ENCODE measurements at places on chromosomes 5 and 9.
A peak's percentile ranks its signal among the peaks of the same experiment; 100 is the strongest.

DNA sequence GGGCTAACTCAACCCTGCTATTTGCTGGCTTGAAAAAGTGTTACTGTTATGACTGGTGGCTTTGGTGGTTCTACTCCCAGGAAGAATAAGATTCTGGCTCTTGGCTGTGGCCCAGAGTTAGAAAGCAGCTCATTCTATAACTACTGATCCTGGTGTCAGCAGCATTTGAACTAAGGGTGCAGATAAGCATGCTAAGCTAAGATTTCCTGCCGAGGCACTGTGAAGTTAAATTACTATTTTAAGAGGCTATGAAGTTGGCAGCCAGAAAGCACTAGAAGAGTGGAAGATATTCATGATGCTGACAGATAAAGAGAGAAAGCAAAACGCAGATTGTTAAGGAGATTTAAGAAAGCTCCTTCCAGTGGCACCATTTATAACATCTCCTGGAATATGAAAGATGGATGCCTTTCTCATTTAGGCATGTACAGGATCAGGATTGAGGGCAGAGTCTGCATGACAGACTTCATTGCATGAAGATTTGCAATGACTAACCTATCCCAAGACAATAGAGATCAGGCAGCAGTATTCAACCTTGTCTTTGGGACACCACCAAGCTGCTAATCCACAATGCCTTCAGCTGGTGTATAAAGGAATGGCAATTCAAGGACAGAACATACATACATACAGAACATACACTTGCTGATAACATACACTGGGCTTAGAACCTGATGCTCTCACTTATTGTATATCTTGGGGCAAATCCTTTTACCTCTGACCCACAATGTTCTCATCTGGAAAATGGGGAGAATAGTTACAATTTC is 11.7 kb downstream of the BRINP1 start:
- DNase-seq: no peak

DNA sequence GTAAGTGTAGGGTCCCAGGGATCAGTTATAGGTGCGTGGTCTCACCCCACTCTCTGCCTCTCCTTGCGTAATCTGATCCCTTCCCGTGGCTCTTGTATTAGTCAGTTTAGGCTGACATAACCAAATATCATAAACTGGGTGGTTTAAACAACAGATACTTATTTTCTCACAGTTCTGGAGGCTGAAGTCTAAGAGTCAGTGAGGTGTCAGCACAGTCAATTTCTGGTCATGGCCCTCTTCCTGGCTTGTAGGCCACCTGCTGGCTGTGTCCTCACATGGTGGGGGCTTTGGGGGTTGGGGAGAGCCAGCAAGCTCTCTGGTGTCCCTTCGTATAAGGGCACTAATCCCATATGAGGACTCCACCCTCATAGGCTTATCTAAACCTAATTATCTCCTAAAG is 32.3 kb downstream of the CARTPT start:
- no peak for DNase-seq

GRCh38 chr5:173693670-173694069 is 77.2 kb upstream of the BOD1 start:
- DNase-seq: no peak

DNA sequence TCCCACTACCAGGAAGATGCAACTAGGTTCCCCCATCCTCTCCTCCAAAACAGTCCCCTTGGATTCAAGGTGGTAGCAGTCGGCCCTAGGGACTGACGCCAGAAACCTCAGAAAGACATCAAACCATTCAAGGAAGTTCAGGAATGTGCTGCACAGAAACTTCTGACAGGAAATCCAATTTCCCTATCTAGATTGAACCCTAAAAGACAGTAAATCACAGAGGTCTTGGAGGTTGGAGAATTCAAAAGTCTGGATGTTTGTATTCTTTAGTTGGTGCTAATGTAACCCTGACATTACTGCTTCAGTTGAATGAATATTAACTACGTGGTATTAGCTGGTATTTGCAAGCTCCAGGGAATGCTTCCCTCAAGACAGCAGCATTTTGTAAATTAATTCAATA is 125.3 kb downstream of the SYK start:
- DNase-seq: peak; percentile 18

DNA sequence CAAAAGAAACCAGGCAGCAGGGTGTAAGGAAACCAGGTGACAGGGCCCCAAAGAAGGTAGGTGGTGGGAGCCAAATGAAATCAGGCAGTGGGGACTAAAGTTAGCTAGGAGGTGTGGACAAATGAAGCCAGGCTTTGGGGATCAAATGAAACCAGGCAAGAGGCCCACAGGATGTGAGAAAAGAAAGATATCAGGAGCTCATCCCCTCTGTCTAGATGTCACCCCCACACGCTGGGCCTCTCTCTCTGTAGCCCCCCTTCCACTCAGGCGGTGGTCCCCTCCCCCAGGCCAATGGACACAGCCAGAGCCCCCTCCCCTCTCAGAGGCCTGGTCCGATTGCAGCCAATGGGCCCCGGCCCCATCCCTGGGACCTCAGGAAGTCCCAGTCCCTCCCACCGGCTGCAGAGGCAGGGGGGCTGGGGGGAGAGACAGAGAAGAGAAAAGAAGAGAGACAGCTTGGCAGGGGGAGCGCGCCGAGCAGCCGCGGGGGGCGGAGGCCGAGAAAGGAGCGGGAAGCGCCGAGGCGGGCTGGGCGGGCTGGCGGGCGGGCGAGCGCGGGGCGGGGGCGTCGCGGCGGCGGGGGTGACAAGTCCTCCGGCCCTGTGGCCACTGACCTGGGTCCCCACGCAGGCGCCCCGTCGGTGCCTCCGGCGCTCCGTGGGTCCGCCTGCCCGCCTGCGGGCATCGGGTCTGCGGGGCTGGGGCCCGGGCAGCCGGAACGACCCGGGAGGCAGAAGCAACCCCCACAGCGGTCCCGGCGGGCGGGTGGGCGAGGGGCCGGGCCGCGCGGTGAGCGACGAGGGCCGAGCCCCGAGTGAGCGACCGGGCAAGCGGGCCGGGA is 11.9 kb downstream of the CNTFR start:
- DNase-seq: no peak

DNA sequence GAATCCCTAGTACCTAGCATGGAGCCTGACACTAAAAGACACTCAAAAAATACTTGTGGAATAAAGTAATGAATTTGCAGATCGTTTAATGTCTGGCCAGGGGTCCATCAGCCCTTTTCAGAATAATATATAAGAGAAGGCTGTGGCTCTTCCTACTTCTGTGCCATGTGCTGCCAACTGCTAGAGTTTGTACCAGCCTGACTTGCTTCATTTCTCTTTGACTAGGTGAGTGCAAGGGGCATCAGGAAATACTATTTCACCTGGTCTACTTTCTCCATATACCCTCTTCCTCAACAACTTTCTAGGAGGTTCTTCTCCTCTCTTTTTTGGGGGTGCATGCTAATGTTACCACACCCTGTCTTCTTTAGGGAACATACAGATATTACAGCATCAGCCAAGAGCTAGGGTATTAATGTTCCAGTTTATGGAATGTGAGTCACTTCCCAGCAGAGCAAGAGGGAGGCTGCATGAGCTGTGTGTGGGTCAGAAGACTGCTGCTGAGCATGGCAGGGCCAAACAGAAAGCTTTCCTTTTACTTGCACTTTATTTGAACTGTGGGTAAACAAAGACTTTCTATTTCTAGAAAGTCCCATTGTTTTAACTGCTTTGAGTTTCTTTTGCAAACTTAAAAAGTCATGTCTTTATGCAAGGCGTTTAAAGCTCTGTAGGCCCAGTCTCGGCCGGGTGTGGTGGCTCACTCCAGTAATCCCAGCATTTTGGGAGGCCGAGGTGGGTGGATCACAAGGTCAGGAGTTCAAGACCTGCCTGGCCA is 158.9 kb downstream of the ADAMTSL1 start:
- peak; percentile 17 for DNase-seq

- no peak for DNase-seq
These were observed 283.0 kb upstream of the ITGA1 start for GRCh38 chr5:52504584-52505240.

- DNase-seq: peak; percentile 38
These were observed 94.0 kb upstream of the RAPGEF1 start for GRCh38 chr9:131833906-131834305.

DNA sequence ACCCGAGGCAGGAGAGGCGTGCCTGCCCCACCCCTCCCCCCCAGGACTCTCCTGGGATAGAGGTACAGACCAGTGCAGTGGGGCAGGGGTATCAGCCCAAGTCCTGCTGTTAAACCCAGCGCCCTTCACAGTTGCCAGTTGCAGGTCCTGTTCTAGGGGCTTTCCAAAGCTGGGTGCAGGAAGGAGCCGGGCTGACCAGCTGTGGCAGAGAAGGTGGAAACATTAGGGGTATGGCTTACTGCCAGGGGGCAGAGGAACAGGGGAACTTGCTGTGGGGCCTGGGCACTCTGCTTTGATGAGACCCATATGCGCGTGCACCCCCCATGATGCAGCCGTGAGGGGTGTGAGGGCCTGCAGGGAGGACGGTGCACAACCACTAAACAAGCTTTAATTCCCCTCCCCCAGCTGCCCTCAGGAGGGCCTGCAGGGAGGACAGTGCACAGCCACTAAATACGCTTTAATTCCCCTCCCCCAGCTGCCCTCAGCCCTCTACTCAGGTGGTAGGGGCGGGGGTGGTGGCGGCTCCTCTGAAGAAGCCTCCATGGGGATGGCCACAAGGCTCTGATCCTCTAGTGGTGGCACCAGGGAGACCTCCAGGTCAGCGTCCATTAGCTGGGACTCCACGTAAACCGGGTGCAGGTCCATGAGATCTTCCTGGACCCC is 766 bp upstream of the LRRC26 start:
- no peak for DNase-seq

DNA sequence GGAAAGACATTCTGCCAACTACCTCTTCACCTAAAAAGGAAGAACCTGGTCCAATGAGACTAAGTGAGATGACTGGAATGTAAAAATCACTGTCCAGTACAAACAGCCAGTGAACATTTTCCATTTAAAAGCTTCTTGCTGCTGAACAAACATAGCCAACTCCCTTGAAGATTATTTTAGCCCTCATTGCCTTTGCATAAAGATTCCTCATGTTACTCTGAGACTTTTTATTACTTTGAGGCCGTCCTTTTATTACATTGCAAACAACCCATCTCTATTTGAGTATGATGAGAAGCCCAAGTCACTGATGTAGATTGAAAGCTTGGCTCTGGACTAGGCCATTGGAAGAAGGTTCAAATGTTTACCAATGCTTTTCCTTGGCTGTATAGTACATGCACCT is 649.8 kb downstream of the CETN3 start:
- DNase-seq: no peak

DNA sequence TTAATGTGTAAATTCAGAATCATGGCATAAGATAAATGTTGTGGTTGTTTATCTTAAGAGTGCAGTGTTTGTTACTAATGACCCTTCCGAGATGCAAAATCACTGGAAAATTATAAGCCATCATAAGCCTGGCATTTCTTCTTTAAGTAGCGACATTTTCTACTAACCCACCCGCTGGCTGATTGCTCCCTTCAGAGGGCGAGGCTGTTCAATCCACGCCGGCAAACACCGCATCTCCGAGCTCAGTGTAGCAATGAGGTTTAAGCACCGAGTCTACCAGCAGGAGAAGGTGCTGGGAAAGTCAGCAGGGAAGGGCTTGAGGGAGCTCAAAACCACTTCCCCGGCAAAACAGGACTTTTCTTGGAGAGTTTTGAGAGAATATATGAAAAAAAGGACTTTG is 52.7 kb downstream of the AK8 start:
- no peak for DNase-seq

- DNase-seq: no peak
These were observed 1003.4 kb downstream of the CDH18 start for GRCh38 chr5:18984559-18985080.

DNA sequence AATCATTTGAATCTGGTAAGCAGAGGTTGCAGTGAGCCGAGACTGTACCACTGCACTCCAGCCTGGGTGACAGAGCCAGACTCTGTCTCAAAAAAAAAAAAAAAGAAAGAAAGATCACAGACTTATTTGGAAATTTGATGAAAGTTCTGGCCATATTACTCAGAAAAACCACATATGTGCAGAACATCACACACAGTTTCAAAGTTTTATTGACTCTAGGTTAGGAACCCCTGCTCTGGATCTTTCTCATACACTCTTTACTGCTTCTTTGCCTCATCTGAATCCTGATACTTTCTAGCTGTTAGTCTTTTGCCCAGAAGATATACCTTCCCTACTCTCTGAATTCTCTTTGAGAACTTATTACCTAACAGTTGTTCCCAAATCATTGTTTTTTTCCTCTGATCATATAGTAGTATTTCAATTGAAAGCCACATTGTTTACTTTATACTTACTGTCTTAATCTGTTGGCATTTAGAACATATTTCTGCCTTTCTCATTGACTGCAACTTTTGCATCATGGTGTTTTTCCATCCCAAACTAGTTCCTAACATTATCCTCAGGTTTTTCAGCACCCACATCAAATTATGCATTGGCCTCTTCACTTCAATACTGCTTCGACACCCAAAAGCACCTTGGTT is 68.7 kb downstream of the LNPEP start:
- DNase-seq: no peak

DNA sequence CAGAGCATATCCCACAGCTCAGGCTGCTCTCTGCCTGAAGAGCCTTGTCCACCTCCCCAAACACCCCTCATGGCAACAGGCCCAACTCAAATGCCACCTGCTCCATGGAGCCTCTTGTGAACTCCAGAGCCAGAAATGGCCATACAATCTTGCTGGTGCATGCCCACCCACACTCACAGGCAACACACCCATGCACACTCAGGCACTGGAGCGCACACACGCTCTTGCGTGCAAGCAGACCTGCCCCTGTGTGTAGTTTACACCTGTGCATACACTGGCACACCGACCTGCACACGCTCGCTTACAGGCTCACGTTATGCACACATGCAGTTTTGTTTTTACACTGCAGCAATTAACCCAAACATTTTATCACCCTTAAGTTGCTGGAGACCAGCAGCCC is 40.0 kb downstream of the HRH2 start:
- DNase-seq: no peak

- no peak for DNase-seq
These were observed 76.0 kb upstream of the IFNE start for GRCh38 chr9:21558079-21558478.

DNA sequence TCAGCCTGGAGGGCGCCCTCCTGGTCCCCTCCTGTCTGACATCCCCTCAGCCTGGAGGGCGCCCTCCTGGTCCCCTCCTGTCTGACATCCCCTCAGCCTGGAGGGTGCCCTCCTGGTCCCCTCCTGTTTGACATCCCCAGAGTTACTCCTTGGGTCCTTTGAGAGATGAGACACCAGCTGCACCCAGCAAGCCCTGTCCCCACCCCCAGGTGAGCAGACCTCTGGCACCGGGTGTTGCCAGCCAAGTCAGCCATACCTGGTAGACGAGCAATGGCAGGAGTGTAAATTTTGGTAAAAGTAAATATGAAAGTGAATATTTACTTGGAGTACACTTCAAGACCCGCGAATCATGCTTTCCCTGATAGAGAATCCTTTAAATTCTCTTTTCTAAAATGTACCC is 25.4 kb downstream of the EXOC3 start:
- DNase-seq: no peak

- no peak for DNase-seq
These were observed 2.6 kb downstream of the VLDLR start for GRCh38 chr9:2624051-2624682.

- DNase-seq: no peak
These were observed 271.6 kb downstream of the MAST4 start for GRCh38 chr5:66867618-66868322.
